ENCODE measurements at places on chromosomes 7 and 10.

DNA sequence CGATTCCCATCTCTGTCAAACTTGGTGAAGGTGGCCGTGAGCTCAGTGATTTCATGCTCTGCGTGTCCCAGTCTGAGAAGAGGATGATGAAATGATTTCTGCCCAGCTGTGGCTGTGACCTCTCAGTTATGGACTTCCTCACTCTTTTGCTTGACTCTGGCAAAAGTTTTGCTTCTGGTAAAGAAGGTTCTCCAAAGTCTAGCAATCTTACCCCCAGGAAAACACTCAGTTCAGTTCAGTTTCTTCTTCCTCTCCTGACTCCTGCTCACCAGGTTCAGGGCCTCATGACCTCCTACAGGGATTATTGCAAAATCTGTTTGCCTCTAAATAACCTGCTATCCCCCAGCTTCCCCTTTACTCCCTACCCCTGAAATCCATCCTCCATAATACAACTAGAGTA lies 4.9 kb upstream of the BLOC1S2 start:
- no peak for DNase-seq

DNA sequence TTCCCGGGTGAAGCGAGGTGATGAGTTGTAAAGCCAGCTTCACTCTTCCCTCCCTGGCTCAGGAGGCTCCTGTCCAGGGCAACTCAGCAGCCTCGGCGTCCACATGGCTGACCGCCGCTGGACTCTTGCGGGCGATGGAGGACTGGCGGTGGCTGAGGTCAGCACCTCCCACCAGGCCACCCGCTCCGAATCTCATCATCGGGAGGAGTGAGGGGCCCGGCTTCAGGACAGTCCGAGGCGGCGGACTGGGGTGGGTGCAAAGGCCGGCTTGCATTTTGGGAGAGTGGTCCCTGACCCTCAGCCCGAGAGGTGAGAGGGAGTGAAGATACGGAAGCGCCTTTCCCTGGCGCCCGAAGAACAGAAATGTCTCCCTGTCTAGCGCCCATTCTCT lies 759 bp downstream of the DNAJB12 start:
- DNase-seq, result no peak

- DNase-seq, result no peak
Observed at GRCh38 chr7:131076711-131077181, 250.9 kb upstream of the MKLN1 start.

GRCh38 chr7:38507384-38507783 lies 123.8 kb downstream of the AMPH start:
- no peak for DNase-seq
